ENCODE measurements at places on chromosomes 5 and 9.

GRCh38 chr9:137116728-137117127 is 2.2 kb upstream of the DPP7 start:
- DNase-seq = no peak

GRCh38 chr5:74145951-74146350 is 494.6 kb downstream of the ENC1 start:
- DNase-seq = no peak

DNA sequence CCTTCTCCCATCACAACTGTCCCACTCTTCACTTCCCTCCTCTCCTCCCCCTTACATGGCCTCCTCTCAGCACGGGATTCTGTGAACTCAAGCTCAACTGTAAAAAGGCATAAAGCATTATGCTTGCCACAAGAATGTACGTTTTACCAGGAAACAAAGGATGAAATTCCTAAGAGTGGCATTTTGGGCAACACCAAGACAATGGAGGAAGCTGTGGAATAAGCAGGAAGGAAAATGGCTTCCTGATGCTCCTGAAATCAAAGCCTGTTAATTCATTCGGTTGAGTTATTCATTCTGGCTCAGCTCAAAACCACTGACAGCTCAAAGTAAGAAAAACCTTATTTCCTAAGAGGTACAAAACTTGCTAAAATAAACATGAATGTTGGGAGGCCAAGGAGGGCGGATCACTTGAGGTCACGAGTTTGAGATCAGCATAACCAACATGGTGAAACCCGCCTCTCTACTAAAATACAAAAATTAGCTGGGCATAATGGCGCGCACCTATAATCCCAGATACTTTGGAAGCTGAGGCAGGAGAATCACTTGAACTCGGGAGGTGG is 40.8 kb upstream of the DMRT1 start:
- DNase-seq = no peak

GRCh38 chr5:158305861-158306260 is 446.9 kb upstream of the CLINT1 start:
- no peak for DNase-seq

DNA sequence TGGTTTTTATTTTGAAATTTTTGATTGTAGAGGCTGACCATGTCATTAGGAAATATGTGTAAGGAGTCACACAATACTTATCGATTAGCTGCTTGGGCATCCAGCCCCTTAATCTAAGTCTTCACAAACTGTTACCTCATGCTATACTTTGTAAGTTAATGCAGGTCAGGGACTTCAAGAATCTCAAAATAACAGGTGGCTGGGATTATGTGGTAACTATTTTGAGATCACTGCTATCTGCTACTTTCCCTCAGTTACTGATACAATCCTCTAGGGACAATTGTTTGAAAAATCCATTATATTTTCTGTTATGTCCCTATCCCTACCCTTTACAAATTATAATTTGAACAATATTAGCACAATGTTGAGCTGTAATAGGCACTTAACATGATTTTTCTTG is 21.7 kb downstream of the FTMT start:
- DNase-seq = no peak

- DNase-seq = no peak
These were observed 625.1 kb downstream of the PRELID2 start for GRCh38 chr5:145210020-145210419.

GRCh38 chr5:161058781-161059180 is 206.8 kb upstream of the ATP10B start:
- no peak for DNase-seq

DNA sequence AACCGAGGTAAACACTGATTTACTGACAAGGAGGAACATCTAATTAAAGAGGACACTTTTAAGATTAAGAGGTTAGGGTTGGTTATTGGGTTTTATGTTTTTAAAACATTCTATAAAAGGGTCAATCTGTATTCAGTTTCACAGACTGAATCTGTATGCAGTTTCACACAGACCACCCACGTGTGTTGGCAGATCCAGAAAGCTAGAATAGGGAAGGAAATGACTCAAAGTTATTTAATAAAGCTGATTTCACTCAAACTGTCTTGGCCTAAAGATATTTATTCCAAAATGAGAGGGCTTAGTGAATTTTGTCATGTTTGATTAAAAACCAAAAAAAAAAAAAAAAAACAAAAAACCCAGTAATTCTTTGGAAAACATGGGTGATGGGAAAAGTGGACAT is 140.2 kb downstream of the SLC24A2 start:
- no peak for DNase-seq

GRCh38 chr9:21903380-21903965 is 90.7 kb downstream of the CDKN2A start:
- no peak for DNase-seq

DNA sequence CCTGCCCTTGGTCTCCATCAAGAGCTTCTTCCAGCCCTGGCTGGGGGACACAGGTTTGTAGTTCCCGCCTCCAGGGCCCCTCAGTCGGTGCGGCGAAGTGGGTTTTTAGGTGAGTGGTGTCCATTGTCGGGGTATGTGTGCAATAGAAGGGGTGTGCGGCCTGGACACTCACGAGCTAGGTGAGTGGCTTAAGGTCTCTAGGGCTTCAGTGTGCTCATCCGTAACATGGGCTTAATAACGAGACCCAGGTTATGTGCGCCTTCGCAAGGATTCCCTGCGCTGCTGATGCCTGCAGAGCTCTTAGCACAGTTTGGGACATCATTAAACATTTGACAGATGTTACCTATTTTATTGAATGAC is 656 bp downstream of the CEP78 start:
- DNase-seq = no peak

DNA sequence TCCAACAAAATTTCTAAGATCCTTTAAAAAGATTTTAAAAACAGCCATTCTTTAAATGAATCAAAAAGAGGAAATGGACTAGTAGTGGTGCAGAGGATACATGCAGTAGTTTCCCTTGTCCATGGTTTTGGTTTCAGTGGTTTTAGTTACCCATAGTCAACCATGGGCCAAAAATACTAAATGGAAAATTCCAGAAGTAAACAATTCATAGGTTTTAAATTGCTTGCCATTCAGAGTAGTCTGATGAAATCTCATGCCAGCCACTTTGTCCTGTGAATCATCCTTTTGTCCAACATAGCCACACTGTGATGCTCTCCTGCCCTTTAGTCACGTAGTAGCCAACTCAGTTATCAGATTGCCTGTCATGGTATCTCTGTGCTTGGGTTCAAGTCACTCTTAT is 286.1 kb downstream of the ANXA1 start:
- no peak for DNase-seq

GRCh38 chr9:134005381-134005780 is 13.3 kb upstream of the VAV2 start:
- no peak for DNase-seq

GRCh38 chr5:157324237-157324636 is 58.3 kb downstream of the CYFIP2 start:
- DNase-seq = no peak

Data from stimulated activated CD4-positive, alpha-beta T cell treated with anti-CD3 and anti-CD28 coated beads, Interleukin-2, amount 100 ng/mL, for 24 hours (primary cell).